ENCODE measurements at places on chromosomes 12 and 14. TPM values are rescaled to one million over a fixed set of nuclear protein-coding genes. Genes with fewer than 3 reads are reported as not detected.
A peak's percentile ranks its signal among the peaks of the same experiment; 100 is the strongest.

DNA sequence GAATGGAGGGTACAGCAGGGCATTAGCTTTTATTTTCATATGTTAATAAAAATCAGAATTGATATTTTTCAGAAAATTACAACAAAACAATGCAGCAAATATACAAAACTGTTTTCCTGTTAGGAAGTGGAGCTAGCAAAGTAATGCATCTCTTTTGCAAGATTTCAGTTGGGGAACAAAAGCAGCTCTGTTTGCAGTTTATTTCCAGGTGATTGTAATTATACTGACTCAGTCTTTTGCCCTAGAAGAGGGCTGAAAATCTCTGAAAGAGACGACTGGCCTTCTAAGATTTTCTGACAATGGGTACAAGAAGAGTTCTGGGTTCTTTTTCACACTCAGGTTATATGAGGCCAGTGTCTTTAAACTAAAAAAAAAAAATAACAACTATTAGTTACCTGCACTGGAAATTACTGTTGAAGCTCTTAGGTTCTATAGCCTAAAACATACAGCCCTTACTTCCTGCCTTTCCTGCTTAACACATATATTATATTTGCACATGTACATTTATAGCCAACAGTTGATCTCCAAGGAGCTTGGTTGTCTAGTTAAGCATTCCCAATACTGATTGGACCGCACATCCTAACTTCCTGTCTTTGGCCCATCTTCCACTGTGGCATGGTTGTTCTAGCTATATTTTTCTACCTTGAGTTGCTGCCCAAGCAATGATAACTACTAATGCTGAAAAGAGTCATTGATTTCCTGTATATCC, 199.1 kb upstream of the KRR1 start:
- no peak for DNase-seq

TAS2R10 gene
- total RNA-seq: 0.69 TPM

GRCh38 chr12:75781532-75782046, 250.0 kb downstream of the PHLDA1 start:
- no peak for DNase-seq

GRCh38 chr14:67934087-67934486, 114.5 kb downstream of the RAD51B start:
- DNase-seq: no peak

DNA sequence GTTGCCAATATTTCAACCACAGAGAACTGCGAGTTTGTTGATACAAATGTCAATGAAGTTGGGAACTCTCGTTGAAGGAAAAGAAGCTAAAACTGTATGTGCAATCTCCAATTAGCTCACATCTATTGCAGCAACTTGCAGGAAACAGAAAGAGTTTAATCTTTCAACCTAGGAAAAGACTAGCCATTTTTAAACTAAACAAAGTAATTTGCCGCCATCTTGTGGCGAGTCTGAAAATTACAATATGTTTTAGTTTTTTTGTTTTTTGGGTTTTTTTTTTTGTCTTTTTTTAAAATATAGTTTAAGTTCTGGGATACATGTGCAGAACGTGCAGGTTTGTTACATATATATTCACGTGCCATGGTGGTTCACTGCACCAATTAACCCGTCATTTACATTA, 131.2 kb upstream of the FOXG1 start:
- no peak for DNase-seq

- no peak for DNase-seq
Observed at GRCh38 chr12:121138284-121138683, 5.6 kb downstream of the P2RX7 start.

DNA sequence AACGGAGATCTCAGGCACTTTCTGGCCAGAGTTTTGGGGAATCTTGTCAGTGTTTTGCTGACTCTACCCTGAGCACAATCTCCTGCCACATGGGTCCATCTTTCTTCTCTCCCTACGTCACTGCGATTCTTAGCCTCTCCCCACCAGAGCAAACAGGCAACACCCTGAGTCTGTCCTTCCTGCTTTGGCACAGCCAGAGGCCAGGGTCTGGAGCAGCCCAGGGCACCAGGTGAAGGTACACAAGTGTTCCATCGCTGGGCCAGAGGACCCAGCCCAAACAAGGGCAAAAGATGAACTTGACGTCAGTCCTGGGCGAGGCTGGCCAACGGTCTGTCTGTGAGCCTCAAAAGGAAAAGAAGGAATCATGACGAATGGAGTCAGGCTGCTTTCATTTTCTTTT, 12.7 kb upstream of the CCDC177 start:
- DNase-seq: no peak

PTPRB gene
- total RNA-seq: 0.17 TPM

- no peak for DNase-seq
Observed at GRCh38 chr12:15788233-15789219, 662 bp downstream of the EPS8 start.

CLEC9A gene
- not detected for total RNA-seq

DNA sequence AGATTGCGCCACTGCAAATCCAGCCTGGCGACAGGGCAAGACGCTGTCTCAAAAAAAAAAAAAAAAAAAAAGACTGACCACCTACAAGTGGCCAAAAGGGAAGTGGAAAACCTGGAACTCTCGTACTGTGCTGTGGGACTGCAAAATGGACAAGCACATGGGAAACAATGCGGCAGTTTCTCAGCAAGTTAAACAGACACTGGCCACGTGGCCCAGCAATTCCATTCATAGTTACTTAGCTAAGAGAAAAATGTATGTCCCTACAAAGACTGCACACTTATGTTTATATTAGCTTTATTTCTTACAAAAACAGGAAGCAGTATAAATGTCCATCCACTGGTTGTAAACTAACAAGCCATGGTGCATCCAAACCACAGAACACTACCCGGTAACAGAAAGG, 5.6 kb downstream of the CHFR start:
- DNase-seq: no peak

PLXNC1 gene
- 4.9 TPM for total RNA-seq

GRCh38 chr14:20723488-20723887, 22.2 kb upstream of the EDDM3A start:
- no peak for DNase-seq

GRCh38 chr12:115233891-115234543, 550.0 kb upstream of the TBX3 start:
- DNase-seq: no peak

GRCh38 chr14:104001003-104001402, 58.7 kb upstream of the RD3L start:
- DNase-seq: peak; percentile 47

ACADS gene
- 8.1 TPM for total RNA-seq

DNA sequence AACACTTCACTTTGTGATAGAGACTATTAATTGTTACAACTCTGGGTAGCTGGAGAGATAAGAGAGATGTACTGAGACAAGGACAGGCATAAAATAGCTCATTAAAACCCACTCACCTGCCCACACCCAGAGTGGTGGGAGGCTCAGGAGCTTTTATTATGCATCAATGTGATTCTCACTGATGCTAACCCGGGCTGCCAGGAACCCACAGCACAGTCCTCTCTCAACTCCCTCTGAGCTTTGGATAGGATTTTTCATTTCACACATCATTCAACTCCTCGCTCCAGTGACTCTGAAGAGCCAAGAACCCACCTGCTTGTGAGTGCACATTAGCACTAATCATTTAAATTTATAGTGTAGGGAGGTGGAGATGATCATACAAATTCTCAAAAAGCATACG, 827.9 kb downstream of the FLRT2 start:
- no peak for DNase-seq

DNA sequence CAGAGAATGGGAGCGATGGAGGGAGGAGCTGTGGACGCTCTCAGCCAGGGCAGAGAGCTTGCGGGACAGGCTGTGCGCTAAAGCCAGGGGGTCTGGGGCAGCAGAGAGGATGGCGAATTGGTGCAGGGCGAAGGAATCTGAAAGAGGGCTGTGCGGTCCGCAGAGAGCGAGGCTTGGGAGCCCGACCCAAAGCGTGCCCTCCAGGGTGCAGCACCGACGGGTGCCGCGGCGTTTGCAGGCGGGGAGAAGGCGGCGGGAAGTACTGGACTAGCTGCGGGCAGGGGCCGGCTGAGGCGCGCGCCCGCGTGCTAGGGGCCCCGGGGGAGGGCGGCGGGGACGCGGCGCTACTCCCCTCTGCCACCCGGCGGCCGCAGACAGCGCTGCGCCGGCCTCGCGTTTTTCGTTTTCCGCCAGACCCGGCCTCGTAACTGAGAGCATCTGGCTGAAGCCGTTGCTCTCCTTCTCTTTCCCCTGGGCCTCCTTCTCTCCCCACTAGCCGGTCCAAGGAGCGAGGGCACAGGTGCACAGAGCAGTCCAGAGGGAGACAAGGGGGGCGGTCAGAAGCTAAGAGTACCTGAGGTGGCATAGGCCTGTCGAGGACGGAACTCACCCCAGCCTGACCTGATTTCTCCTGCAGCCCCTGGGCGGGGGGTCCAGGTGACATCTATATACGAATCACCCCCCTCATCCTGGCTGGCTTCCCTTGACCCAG, 24.9 kb downstream of the SLC6A12 start:
- peak; percentile 87 for DNase-seq

DNA sequence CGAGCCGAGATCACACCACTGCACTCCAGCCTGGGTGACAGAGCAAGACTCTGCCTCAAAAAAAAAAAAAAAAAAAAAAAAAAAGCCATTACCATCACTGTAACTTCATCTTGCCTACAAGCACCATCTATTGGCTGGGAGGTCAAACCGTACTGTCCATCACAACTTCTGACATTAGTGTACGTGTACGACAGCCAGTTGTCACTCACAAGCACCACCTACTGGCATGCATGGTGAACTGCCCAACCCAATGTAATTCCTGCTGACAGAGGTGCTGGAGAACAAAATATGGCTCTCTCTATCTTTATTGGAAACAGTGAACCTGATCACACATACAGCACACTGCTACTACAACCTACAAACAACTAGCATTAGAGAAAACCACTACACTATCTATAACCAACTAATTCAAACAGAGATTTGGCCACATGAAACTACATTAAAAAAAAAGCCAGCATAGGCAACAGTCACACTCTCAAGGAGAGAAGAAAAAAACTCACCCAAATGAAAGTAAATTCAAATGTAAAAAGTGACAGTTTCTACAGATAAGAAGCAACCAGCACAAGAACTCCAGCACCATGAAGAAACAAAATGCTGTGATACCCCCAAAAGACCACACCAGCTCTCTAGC, 82.3 kb downstream of the PUS7L start:
- DNase-seq: peak; percentile 40

CLSTN3 gene
- 113 TPM for total RNA-seq

CCDC177 gene
- total RNA-seq: 7.8 TPM

GRCh38 chr12:120763250-120763649, 37.6 kb downstream of the ACADS start:
- no peak for DNase-seq

DNA sequence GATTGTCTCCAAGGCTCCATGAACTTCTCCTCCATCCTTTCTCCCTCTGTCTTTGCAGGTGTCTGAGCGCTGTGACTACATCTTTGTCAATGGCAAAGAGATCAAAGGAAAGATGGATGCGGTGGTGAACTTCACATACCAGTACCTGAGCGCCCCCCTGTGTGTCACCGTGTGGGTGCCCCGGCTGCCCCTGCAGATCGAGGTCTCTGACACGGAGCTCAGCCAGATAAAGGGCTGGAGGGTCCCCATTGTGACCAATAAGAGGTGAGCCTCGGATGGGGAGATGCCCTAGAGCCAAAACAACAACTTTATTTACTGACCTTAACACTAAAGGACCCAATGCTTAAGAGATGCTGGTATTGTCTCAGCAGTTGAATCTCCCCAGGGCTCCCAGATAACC, 130.0 kb downstream of the SLC15A4 start:
- DNase-seq: no peak

TOX4 gene
- 63.0 TPM for total RNA-seq

KIF26A gene
- total RNA-seq: 5.9 TPM

CRIP1 gene
- total RNA-seq: 49.3 TPM

Data from glutamatergic neuron (in vitro differentiated cells).